Epithelial cell of proximal tubule (primary cell): ENCODE measurements at places on chromosomes 5 and 9.

DNA sequence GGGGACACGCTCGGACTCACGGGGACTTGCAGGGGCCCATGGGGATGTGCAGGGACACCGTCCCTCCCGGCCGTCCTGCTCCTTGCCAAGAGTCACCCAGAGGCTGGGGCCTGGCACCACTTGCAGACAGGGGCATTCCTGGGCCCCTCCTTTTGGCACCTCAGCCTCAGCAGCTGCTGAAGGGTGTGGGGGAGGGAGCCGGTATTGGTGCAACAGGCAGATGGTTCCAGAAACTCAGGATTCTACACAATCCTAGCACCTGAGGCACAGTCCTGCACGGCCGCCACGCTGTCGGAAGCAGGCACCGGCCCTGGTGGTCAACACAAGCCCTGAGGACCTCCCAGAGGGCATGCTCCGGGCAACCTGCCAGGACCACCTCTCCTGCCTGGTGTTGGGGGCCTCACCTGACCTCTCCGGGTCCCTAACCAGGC lies 19.3 kb upstream of the SLC12A7 start:
- no peak for DNase-seq

DNA sequence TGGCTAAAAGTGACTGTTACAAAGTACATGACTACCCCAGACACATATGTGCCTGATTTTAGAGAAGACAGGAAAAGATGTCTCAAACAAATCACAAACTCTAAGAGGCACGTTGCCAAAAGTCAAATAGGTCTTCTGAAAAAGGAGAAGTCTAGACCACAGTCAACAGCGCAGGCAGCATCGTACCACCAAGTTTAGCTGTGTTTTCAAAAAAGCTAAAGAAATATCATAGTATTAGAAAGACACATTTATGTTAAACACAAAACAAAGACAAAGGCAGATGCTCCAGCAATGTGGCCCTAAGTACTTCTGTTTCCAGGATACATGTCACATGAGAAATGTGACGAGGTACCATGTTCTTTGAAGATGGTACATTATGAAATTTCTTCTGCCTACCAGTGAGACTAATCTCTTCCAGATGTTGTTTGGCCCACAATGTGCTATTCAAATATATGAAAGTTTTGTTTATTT lies 43.5 kb downstream of the LPAR1 start:
- no peak for DNase-seq

DNA sequence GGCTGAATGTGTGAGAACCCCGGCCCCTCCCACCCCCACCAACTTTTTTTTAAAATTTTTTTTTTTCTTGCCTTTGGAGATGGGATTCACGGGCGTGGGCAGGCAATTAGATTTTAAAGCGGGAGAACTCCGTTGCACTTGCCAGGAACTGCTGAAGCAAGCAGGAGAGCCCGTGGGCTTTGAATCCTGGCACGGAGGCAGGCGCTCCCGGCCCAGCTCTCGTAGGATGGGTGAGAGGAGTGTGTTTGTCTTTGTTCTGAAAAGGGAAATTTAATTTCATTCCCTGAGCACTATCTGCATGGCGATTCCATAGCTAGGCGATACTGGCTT lies 54.3 kb upstream of the BOD1 start:
- no peak for DNase-seq

DNA sequence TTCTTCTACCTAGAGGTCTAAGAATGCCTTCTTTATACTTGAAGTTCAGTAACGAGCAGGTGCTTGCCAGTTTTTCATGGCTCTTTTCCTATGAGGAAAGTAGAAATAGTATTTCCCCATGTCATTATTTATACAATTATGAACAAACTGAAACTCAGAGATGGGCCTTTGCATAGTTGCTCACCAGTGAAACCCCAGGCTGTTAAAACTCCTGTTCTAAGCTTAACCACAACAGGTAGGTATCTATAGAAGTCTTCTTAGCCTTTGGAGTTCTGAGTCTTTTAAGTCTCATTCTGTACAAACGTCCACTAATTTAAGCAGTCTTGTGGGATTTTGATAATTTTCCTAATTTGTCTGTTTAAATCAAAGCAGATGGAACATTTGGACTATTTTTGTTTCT lies 90.1 kb downstream of the STARD4 start:
- DNase-seq: no peak

DNA sequence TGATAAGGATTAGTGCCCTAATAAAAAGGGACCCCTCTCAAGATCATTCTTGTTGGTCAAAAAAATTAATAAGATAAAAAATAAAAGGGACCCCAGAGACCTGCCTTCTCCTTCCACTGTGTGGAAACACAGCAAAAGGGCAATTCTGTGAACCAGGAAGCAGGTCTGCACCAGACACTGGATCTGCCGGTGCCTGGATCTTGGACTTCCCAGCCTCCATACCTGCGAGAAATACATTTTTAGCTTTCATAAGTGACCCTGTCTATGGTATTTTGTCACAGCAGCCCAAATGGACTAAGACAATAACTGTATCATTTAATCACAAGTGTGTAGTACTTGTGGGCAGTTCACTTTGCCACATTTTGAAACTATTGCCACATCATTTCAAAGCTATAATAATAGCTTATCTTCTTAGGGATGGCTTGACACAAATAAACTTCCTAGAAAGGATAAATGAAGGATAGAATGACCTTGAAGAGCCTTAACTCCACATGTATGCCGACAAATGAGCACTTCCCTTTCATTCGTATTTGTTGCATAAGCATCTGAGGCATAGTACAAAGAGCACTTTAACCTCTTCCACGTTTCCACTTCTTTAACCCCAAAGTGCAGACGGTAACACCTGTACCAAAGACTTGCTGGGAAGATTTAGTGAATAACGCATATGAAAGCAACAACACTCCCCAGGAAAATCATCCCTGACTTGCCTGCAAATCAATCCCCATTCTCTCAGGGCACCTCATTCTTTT lies 336.5 kb downstream of the RFX3 start:
- DNase-seq: no peak

DNA sequence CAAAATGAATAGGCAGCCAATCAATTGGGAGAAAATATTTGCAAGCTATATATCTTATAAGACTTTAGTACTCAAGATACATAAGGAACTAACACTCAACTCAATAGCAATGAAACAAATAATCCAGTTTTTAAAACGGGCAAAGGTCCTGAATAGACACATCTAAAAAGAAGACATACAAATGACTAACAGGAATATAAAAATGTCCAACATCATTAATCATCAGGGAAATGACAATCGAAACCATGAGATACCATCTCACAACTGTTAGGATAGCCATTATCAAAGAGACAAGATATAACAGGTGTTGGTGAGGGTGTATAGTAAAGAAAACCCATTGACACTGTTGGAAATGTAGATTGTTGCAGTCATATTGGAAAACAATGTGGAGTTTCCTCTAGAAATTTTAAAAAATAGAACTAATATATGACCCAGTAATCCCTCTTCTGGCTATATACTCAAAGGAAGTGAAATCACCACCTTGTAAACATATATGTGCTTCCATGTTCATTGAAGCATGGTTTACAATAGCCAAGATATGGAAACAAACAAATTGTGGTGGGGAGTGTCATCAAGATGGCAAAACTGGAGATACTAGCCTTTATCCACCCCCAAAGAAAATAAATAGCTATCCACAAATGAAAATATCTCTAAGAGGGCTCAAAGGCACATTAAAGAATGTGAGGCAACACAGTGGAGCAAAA lies 13.9 kb upstream of the BTNL3 start:
- DNase-seq: no peak

DNA sequence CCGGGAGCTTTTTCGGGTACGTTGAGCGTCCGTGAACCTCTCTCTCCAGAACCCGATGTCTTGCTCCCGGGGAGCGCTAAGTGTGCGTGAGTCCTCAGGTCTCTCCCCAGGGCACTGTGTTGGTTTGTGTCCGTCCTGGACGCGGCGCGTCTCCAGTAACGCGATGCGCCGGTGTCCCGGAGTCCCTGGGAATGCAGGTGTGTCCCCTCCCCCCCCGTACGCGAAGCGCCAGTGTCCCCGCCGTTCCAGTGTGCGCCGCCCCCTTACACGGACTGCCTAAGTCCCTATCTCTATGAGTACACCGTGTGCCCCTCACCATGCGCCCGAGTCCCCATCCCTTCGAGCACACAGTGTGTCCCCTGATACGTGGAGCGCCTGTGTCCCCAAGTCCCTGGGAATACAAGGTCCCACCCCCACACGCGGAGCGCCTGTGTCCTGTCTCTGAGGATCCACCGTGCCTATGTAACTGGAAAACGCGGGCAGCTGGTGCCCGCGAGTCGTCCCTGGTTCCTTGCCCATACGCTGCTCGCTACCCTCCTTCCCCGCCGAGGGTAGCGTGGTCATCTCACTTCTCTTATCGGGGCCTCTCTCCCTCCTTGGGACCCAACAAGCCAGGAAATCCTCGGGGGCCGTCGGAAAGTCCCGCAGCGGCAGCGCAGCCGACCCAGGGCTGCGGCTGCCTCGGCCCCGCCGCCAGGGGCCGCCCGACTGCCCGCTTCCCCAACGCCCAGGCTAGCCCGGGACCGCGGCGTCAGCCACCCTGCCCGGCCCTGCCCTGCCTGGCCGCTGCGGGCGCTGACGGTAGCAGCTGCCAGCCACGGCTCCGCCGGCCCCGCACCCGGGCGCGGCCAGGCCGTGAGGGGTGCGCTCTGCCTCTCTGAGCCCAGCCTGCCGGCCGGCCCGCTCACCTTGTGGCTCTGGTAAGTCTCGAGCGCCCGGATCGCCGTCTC lies 709 bp downstream of the ELL2 start:
- no peak for DNase-seq

DNA sequence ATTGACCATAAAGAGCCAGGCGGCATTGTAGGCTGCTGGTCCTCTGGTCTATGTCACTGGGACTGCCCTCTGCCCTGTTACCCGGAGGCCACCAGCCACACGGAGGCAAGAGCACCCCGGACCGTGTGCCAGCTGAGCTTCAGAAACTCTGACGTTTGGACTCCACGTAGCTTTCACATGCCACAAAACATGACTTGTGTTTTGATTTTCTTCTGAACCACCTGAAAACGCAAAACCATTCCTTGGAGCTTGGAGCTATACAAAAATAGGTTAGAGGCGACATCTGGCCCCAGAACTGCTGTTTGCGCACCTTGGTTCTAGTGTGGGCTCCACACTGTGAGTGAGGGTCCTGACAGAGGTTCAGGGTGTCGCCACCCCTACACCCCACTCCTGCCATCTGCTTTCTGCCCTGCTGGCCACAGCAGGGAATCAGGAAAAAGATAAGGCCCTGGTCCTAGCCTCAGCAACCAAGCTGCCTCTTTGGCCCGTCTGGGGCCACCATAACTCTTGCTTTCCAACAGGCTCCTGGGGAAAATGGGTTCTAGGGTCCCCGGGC lies 151.3 kb upstream of the IRX2 start:
- no peak for DNase-seq

- no peak for DNase-seq
These were observed 105.2 kb downstream of the ROR2 start for GRCh38 chr9:91844701-91845291.

- DNase-seq: no peak
These were observed 10.2 kb downstream of the CMYA5 start for GRCh38 chr5:79699763-79700400.
